ENCODE measurements at places on chromosomes 13 and 19.
A peak's percentile ranks its signal among the peaks of the same experiment; 100 is the strongest.

DNA sequence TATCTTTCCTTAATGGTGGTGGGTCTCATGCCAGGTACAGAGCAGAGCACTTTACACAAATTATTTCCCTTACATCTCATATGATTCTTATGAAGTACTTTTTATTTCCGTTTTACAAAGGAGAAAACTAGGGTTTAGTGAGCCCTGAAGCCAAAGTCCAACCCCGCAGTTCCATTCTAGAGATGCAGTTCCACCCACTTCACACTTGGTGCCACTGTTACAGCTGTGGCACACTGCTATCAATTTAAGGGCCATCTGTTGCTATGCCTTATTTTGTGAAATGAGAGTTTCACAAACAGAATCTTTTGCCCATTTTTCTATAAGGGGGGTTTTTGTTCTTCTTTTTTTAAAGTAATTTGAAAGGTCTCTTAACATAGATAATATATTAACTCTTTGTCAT, 12.9 kb downstream of the MIPEP start:
- DNase-seq, result no peak

GRCh38 chr13:113770441-113770840, 11.4 kb downstream of the TMEM255B start:
- DNase-seq, result no peak

DNA sequence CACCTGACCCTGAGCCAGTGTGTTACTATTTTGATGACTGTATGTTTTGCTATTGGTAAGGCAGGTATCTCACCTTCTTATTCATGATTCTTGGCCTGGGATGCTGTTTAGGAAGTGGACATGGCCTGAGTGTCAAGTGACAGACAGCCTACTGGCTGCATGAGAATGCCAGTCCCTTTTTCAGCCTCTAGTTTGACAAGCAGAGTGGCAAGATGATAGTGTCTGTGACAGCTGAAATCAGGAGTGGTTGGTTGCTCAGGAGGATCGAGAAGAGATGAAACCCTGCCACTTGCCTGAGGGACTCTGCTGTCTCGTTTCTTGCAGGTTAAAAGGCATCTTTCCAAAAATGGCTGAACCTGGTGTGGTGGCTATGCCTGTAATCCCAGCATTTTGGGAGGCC, 7.1 kb upstream of the ELOF1 start:
- no peak for DNase-seq

DNA sequence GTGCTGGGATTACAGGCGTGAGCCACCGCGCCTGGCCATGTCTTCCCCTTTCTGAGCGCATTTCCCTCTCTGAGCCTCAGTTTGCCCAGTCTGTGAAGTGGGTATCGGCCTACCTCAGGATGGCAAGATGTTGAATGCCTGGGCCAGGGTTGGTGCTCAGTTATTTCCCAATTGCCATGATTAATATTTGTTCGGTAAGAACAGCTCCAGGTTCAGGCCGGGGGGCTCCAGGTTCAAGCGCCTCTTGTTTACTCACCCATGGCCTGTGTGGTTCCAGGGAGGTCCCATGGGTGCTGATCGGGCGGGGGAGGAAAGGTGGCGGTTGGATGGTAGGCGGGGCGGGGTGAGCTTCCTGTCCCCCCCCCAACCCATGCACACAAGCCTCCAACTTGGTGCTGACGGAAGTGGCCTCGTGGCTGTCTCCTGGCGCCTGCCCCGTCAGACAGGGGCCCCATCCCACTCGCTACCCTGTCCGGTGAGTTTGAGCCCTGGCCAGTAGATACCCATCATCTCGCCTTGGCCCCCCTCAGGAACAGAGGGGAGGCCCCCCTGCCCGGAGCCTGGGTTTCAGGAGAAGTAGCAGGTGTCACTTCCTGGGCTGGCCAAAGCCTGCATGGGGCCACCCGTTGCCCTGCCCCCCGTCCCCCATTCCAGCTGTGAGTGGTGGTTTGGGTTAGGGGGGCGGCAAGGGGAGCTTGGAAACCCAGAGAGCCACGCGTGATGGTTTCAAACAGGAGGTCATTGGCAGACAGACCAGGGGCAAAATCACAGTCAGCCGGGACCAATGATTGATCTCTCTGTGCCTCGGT, at the start of gene FCHO1:
FCHO1 (plus strand) TSS at position 375 of the 809 bp plus-strand sequence. CDS start 3,688 bp downstream, outside the sequence.
- peak; percentile 89 for DNase-seq

DNA sequence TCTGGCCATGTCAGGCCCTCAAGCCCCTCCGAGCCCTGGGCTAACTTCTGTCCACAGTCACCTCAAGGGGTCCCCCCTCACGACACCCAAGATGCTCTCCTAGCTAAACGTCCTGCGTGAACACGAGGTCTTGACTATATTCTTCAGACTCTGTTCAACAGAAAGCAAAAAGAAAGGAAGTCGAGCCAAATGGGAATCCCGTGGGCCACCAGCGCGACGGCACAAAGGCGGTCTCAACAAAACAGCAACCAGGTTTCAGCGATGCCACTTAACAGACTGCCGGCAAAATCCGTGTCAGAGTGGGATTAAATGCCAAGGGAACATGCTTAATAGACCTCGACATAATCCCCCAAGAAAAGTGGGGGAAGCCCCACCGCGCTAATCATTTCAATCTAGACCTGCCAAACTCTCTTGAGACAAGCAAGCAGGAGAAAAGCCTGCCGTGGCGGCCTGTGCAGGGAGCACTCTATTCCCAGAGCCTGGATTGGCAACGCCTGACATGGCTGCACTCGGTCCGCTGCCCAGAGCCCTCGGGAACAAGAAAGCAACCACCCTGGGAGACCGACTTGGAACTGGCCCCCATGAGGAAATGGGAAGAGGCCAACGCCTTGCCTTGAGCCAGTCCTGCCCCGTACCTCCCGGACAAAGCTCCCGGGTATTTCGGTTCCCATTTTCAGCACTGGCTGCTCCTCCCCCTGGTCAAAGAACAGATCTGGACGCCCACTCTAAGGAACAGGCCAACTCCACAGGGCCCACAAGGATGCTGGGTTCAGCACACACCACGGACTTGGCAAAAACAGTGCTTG, 16.0 kb downstream of the ZC3H4 start:
- DNase-seq, result no peak

DNA sequence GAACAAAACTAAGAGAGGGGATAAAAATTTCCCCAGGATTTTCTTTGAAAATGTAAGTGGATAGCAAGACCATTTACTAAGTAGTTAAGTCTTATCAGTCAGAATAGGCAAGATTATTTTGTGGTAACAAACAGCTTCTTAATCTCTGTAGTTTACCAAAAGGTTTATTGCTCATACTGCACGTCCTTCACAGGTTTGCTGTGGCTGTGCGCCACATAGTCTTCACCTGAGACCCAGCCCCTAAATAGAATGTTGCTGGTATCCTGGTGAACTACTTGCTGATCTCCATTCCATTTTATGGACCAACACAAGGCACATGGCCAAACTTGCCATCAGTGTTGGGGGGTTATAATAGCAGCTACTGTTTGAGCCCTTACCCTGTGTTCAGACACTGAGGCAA, 44.6 kb downstream of the FNDC3A start:
- no peak for DNase-seq

- no peak for DNase-seq
Measured at GRCh38 chr19:39194832-39195542, 1.8 kb upstream of the NCCRP1 start.

GRCh38 chr13:112768795-112769481, 79.1 kb downstream of the ATP11A start:
- DNase-seq, result no peak

DNA sequence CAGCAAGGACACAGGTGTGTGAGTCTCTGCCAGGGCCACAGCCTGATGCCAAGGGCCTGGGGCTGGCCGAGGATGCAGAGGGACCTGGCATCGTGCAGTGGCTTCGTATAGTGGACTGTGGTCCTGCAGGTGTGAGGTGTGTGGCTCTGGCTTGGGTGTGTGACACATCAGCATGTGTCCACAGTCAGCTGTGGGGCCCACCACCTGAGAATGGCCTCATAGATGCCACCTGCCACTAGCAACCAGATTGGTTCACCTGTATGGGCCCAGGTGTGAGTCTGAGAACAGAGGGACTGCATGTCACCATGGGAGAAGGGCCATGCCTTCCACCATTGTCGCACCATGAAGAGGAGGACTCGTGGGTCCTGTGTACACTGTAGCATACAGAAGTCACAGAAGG, 2.4 kb downstream of the PPP1R14A start:
- DNase-seq, result no peak

- DNase-seq, result peak; percentile 71
Measured at GRCh38 chr13:24922387-24922744, 158.4 kb downstream of the RNF17 start.

GRCh38 chr19:46453661-46454060, 17.7 kb downstream of the PNMA8A start:
- no peak for DNase-seq

- no peak for DNase-seq
Measured at GRCh38 chr13:100434010-100434763, 154.4 kb downstream of the GGACT start.

DNA sequence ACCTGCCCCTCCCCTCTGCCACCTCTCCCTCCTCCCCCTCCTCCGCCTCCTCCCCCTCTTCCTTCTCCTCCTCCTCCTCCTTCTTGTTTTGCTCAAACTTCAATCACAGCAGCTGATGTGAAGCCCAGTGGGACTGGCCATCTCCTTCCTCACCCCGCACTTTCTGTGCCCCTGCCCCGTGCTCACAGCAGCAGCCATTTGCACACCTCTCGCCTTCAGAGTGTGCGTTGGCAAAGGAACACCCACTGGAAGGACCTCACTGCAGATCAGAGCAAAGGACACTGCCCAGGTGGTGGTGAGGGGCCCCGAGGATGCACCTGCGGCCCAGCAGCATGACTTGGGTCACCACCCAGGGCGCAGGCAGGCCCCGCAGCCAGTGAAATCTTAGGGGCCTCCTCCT, 98.8 kb downstream of the SOX1 start:
- DNase-seq, result no peak

GRCh38 chr19:13762635-13763235, 1.6 kb upstream of the MRI1 start:
- DNase-seq, result no peak

- no peak for DNase-seq
Measured at GRCh38 chr13:97261254-97262005, 39.3 kb downstream of the MBNL2 start.

DNA sequence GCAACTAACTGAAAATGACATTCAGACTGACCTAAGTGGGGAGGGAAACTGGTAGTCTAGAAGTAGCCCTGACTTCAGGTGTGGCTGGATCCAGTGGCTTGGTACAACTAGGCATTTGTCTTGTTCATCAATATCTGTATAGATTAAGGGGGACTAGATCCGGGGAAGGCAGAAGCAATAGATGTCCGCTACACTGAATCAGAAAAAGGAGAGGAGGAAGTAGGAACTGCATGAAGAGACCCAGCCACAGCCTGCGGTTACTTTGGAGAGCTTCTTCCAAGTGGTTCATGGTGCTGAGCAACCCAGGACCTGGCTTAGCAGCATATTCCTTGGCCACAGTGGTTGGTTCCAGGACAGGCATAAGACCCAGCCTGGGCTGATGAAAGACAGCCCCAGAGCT, 9.9 kb upstream of the PRODH2 start:
- no peak for DNase-seq

GRCh38 chr19:934865-935479, 9.1 kb downstream of the ARID3A start:
- DNase-seq, result no peak

DNA sequence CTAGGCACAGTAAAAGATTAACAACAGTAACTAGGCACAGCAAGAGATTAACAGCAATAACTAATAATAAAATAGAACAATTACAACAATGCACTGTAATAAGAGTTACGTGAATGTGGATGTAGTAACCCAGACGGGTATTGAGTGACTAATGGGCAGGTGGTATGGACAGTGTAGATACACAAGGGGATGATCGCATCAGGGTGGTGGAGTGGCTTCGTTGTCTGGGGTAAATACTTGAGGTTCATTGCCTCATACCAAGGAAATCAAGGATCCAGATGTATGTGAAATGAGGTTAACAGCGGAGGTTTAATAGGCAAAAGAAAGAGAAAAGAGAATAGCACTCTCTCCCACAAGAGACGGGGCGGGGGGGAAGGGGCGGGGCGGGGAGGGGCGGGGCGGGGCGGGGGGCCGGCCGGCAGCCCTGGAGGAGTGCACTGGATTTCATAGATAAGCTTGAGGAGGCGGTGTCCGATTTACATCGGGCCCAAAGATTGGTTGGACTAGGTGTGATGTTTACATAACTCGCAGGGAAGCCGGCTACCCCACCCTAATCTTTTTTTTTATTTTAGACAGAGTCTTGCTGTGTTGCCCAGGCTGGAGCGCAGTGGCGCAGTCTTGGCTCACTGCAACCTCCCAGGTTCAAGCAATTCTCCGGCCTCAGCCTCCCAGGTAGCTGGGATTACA, 106.3 kb downstream of the KCTD15 start:
- no peak for DNase-seq

- DNase-seq, result no peak
Measured at GRCh38 chr13:102233566-102234208, 168.2 kb downstream of the FGF14 start.

- peak; percentile 65 for DNase-seq
Measured at GRCh38 chr13:99542788-99543406, 41.6 kb downstream of the TM9SF2 start.

DNA sequence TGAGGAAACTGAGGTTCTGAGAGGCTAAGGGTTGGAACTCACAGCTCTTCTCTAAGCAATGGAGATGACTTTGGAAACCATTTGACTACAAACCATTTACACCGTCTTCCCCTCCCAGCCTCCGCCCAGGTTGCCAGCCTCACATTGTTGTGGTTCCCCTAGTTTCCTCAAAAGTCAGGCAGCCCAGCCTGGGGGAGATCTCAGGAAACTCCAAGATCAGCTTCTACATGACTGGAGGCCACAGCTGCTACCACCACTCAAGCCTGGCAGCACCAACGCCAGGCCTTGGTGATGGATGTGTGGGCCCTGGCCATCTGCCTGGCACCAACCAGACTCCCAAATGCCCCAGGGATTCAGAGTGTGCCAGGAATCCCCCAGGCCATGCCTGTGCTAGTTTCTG, 207.9 kb downstream of the TSHZ3 start:
- DNase-seq, result no peak

- DNase-seq, result no peak
Measured at GRCh38 chr13:44012910-44013757, 133.4 kb downstream of the LACC1 start.

DNA sequence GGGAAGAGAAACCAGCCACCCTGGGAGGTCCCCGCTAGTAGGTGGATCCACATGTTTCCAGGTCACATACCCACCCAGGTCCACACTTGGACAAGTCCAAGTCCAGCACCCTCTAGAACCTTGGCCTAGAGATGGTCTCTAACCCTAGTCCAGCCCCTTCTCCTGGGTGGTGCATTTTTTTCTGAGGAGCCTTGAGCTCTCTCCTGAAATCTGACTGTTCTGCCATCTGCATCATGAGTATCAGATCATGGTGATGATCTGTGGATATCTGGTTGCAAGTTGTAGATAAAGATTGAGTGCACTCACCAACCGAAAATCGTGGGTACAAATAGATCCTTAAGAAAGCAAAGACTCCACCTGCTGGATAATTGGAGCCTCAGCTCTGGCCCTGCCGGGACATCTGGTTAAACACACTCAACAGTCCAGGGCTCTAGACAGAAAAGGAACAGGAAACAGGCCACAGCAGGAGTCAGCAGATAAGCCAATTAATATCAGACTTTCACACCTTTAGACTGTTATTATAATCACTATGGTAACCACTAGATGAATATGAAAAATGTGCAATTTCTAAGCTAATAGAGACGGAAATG, 41.1 kb downstream of the GPR12 start:
- DNase-seq, result no peak

GRCh38 chr13:87274209-87274819, 396.9 kb upstream of the SLITRK5 start:
- peak; percentile 50 for DNase-seq
